ENCODE measurements at places on chromosomes 6 and 20. TPM values are rescaled to one million over a fixed set of nuclear protein-coding genes. Genes with fewer than 3 reads are reported as not detected.

The ANKRD6 gene
- total RNA-seq, result 9.9 TPM

The SEMG1 gene
- total RNA-seq, result not detected

The PRICKLE4 gene
- 2.2 TPM for total RNA-seq

The BCL2L1 gene
- 76.6 TPM for total RNA-seq

The BPIFB2 gene
- total RNA-seq, result 2.0 TPM

The GRM4 gene
- total RNA-seq, result not detected

The ERVFRD-1 gene
- total RNA-seq, result not detected

The OR2H2 gene
- total RNA-seq, result not detected

The ARMC12 gene
- not detected for total RNA-seq

The MOXD1 gene
- 31.4 TPM for total RNA-seq

DNA sequence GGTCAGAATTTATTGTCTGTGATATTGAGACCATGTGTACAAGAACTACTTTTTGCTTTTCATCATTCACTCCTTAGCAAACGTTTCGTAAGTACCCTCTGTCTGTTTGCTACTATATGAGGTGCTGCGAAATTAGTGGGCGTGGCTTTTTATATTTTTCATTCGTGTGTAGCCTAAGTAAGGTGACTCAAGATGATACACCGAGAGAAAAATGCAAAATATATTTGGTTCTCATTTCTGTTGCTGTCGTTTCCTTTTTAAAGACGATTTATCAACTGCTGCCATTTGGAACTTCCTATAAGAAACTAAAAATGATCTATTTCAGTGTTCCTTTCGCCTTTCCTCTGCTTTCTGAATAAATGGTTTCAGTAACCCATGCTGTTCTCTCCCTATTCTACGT is 61.2 kb downstream of the VAPB start:
- no peak for ATAC-seq

DNA sequence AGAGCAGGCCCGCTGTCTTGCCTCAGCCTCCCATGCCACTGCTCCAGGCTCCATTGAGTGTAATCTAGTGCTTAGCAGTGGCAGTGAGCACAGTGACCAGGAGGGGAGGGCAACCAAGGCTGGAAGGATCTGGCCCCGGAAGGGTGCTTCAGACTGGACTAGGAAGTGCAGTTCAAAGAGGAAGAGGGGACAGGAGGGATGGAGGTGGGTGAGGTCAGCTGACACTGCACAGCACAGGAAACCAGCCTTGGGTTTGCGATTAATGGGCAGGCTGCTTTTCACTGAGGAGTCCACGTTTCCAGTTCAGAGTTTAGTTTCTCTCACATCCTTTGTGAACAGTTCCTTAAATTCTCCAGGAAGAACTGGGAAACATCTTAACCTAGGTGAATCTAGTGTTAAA is 46.9 kb downstream of the CDS2 start:
- no peak for ATAC-seq

GRCh38 chr6:168130168-168130696 is 51.2 kb upstream of the FRMD1 start:
- no peak for ATAC-seq

DNA sequence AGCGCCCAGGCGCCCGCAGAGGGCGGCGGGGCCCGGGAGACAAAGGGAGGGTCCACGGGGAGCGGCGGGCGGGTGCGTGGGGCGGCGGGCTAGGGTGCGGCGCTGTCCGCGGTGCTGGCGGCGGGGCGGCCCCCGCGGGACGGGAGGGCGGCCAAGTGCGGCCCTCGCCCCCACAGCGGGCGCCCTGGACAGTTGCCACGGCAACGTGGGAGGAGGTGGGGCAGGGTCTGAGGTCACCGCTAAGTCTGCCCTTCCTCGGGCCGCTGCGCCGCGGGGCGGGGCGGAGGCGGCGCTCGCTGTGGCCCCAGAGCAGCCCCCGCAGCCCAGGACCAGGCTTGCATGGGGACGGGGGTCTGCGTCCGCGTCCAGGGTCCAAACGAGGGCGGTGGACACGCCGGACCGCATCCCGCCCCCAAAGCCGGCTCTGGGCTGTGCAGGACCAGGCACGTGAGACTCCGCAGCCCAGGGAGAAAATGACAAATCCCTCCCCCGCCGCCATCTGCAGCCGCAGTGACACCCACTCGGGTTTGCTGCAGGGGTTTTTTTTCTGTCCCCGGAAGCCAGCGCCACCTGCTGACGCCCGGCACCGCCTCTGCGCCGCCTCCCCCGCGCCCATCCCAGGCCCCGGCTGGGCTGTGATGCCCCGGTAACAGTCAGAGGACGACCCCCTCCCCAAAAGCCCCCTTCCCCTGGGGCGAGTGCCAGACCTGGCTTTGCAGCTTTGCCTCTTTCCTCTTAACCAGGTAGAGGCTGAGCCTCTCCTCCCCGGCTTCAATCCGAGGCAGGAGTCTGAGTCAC is 36.8 kb downstream of the YTHDF1 start:
- no peak for ATAC-seq

- ATAC-seq, result no peak
These were observed 29.9 kb upstream of the SYNCRIP start for GRCh38 chr6:85672623-85673022.

DNA sequence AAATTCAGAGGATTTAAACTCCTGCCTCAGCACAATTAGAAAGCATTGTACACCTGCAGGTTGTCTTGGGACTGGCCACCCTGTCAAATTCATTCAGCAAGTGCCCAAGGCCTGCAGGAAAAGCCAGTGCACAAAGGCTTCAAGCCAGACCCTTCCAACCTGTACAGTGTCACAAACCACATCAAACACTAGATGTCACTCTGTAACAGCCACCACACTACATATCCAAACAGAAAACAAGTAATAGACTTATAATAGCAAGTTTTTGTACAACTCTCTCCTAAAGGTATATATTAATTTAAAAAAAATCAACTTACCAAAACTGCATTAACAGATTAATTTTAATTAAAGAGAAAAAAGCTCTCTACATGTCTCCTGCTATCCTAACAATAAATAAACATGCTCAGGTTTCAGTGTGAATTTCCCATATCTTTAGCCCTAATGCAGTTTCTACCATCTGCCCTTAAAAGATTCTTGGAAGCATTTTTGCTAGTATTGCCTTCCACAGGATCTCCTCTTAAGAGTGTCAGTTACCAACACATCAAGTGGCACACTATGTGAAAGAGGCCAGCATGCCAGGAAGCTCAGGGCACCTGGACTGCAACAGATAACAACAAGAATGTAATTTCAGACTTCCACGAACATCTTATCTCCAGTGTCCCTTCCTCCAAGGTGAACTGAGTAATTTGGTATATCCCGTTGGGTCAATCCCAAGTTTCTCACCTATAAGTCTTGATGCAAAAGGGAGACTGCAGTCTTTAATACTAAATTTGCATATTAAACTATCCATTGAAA is 47.5 kb downstream of the RALGAPA2 start:
- ATAC-seq, result peak; percentile 59

DNA sequence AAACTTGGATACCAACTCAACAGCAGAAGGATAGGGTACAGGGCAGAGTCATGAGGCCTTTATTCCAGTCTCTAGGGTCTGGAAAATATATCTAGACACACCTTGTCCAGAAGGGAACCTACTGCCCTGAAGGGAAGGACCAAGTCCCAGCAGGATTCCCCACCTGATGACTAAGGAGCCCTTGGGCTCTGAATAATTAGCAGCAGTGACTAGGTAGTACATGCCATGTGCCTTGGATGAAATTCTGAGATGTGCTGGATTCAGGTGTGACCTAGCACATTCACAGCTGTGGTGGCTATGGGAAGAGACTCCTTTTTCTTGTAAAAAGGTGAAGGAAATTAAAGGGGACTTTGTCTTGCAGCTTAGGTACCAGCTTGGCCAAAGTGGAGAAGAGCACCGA is 364.3 kb upstream of the PTCHD4 start:
- ATAC-seq, result peak; percentile 86

DNA sequence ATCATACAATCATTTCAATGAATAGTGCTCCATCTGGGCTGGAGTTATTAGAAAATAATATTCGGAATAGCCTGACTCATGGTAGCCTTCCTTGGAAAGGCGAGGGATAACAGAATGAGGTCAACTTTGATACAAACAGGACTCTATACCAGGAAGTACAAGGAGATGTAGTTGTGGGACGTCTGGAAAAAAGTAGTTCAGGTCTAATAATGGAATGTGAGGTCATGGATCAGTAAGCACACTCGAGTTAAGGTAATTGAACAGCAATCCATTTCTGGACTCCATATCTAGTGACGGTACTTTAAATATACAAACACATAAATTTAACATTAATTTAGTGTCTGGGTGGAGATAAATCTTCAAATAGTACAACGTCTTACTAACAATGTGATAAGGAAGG is 1204.0 kb upstream of the ADGRB3 start:
- no peak for ATAC-seq

- ATAC-seq, result no peak
These were observed 507.4 kb downstream of the BMP2 start for GRCh38 chr20:7274870-7275269.

DNA sequence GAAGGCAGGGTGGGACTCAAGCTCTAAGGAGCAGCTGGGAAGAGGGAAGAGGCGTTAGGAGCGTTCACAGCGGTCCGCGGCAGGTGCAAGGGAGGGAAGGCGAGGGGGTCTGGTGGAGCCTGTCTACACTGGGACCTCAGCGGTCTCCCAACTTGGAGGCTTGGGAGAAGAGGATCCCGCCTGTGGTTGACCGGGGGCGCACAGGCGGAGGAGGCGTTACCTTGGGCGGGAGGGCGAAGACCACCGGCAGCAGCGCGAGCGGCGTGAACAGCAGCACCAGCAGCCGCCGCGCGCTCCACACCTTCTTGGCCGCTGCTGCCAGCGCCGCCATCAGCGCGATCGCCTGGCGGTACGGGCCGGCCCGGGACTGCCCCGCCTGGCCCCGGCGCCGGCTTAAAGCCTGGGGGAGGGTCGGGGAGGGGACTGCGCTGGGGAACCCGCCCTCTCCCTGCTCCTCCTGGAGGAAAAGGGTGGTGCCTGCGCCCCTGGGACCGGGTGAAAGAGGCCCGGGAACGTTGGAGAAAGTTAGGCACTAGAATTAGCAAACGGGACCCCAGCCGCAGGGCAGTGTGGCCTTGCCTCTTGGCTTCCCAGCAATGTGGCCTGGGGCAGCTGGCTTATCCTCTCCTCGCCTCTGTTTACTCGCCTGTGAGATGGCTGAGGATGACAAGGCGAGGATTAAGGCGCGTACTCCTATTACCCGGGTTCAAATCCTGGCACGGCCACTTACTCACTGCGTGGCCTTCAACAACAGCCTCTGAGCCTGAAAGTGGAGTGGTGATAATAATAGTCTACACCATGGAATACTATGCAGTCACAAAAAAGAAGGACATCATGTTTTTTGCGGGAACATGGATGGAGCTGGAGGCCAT is at the start of gene SLC13A3:
Gene SLC13A3 (minus strand): TSS at position 369 of the 872 bp plus-strand sequence. CDS start 38 bp downstream, at position 331.
- ATAC-seq, result no peak

DNA sequence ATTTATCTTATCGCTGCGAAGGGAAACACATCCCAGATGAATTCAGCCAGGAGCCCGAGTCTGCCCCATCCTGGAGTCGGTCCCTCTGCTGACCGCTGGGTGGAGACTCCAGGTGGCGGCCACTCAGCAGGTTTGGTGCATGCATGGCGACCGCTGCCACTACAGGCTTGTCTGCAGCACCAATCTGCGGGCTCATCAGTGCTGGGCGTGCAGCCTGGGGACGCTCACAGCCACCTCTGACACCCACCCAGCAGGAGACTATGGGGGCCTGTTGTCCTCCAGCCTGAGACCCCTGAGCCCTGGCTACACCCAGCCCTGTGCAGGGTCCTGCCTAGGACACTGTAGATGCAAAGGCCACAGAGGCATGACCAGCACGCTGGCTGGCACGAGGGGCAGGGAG is 40.5 kb upstream of the GATA5 start:
- peak; percentile 16 for ATAC-seq

- ATAC-seq, result no peak
These were observed 35.1 kb downstream of the MAP3K5 start for GRCh38 chr6:136757150-136757549.

DNA sequence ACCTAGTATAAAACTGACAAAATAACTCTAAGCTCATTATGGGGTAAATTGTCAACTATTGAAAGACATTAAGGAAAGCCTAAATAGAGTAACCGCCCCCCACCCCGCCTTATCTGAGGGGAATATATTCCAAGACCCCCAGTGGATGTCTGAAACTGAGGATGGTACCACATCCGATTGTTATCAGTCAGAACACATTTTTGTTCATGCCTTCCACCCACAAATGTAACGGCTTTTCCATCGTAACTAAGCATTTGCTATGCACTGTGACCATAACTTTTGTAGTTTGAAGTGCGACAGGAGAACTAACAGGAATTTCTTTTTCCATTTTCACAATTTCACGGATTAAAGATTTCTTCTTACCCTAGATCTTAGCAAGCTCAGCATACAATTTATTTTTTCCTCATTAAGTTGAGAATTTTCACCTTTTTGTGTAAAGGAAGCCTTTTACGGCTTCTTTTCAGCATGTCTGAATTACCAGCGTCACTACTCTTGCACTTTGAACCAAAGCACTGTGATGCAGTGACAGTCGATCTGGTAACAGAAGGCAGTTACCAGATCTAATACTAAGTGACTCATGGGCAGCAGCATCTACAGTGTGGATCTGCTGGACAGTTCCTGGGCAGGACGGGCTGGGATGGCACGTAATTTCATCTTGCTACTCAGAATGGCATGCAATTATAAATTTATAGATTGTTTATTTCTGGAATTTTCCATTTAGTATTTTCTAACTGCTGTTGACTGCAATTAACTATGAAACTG is 11.8 kb downstream of the CFAP61 start:
- no peak for ATAC-seq

- ATAC-seq, result no peak
These were observed 3.9 kb downstream of the RNF144B start for GRCh38 chr6:18391023-18391422.

DNA sequence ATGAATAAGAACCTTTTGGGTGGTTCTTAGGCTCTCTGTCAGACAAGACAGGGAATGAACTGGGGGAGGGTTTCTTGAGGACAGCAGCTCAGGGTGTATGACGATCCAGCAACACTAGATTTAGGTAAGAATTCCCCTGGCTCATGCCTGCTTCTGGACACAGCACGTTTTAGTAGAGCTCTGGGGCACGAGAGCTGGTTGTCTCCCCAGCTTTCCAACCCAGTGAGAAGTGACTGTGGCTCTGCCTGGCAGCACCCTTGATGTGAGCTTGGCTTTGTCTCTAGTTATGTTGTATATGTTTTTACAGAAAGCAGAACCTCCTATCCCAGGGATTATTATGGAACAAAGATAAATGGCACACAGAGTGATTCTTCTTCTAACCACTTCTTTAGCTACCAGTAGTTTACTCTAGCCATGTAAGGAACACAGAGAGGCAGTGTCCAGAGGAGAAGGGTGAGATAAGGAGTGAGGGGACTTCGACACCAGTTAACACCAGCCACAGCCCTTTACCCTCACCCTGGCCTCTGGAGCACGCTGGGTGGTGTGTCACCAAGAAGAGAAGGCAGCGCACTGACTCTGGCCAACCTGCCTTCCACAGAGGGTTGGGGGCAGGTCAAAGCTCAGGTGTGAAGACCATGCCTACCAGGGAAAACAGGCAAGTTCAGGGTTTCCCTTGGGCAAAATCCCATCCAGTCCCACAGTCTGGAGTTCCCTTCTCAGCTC is 3.9 kb downstream of the APOBEC2 start:
- no peak for ATAC-seq
